Activated CD4-positive, alpha-beta T cell treated with anti-CD3 and anti-CD28 coated beads, Interleukin-2, amount 50 U/mL, for 1 hour (primary cell): ENCODE measurements at places on chromosomes 3 and 15.

DNA sequence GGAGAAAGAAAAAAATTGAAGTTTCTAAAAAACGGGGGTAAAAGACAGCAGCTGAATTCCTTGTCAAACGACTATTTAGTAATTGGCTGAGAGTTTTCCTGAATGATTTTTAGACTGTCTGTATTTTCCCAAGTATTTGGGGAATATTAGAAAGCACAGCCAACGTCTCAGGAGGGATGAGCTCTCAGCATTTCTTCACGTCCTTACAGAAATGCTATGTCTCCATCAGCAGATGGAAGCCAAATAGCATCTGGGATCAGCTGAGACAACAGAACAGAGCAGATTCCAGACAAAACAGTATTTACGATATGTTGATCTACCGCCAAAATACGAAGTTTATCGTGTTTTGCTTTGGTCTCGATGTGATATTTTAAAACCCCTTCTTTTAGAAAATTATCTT, 5.3 kb upstream of the TMC3 start:
- DNase-seq: no peak

- DNase-seq: peak; percentile 22
Measured at GRCh38 chr3:149771652-149772271, 19.5 kb upstream of the COMMD2 start.

DNA sequence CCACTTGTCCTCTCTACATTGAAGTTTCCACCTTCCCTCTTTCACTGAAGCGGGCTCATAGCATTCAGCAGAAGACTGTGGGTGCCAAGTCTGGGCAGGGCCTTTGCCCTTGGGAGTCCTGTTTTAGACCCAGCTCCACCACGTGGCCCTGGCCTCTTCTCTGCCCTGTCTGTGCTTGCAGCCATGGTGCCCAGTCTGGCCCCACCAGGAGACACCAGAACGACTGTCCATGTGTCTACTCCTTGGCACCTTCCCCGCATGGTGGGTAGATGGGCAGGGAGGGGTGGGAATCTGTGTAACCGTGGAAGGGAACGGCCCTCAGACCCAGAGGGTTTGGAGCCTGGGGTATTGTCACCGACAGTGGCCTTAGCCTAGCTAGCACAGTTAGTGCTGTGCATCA, 17.9 kb upstream of the EMC3 start:
- no peak for DNase-seq

GRCh38 chr3:39211332-39212130, 19.1 kb upstream of the XIRP1 start:
- DNase-seq: no peak

DNA sequence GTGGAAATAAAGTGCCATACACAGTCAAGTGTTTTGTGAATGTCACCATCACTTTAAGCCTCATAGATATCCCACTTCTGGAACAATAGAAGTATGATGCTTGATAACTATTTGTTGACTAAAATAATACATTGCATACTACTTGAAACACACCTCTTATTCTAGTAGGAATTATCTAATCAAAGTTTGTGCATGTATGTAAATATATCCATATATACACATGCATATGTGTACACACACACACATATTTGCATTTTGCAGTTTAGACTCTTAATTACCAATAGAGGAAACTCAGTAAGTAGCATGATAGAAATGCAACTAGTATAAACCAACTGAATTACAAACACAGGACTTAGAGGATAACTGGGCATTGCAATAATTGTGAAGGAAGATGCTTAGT, 1084.1 kb downstream of the FHIT start:
- no peak for DNase-seq

DNA sequence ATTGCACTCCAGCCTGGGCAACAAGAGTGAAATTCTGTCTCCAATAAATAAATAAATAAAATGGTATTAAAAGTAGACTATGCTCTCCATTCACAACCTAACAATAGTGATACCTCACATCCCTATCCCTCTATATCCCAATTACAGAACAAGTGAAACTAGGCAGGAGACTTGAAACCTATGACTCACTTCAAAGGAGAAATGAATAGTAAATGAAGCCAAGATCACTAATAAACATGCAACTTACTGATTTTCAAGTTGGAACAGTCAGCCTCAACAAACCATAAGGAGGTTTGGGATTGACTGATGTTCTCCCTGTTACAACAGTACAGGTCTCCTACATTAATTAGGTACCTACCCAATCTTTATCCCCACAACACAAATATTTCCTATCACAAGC, 103.4 kb downstream of the GSK3B start:
- no peak for DNase-seq

DNA sequence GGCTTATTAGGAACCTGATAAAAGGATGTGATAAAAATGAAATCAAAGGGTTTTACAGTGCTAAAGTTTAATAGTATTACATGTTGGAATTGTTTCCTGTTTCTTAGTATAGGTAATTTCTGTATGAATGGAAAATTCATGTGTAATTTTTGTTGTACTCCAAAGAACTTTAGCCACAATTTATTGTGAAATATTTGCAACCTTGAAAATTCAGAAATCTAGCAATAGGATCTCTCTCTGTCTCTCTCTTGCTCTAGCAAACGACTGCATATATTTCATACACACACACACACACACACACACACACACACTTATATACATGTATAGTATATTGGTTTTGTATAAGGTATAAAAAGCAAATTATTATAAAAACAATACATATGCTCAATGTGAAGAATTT, 59.6 kb downstream of the PIAS1 start:
- DNase-seq: no peak

- no peak for DNase-seq
Measured at GRCh38 chr15:79339588-79340314, 28.8 kb downstream of the TMED3 start.

- no peak for DNase-seq
Measured at GRCh38 chr15:95377258-95377852, 953.1 kb upstream of the NR2F2 start.
